ENCODE measurements at places on chromosomes 7 and 10. TPM values are rescaled to one million over a fixed set of nuclear protein-coding genes. Genes with fewer than 3 reads are reported as not detected.

- H3K36me3 ChIP-seq = no peaks in the 10 kb centered on the region
- no peaks in the 10 kb centered on the region for H3K27me3 ChIP-seq
- H3K4me1 ChIP-seq = no peaks in the 10 kb centered on the region
- no peak overlapping the region for H3K27ac ChIP-seq
Observed at GRCh38 chr7:91824201-91824600, 56.3 kb downstream of the MTERF1 start.

DNA sequence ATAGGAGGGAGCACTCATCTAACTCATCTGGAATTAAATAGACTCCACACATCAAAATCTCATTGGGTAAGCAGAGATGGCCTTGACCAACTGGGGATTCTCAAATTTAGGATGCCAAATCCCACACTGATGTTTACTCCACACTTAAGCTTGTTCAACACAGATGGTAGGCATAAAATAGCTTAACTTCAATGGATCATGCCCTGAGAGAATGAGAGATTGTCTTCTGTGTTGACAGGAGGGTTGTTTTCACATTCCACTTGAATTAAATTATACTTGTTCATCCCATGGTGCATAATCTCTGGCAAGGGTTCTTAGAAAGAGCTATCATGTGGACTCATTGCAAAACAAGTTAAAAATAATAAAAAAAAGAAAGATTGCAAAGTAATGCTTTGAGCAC, 391.4 kb downstream of the PLXDC2 start:
- no peaks in the 10 kb centered on the region for H3K27me3 ChIP-seq
- H3K4me3 ChIP-seq = no peak overlapping the region
- H3K4me1 ChIP-seq = no peaks in the 10 kb centered on the region
- H3K36me3 ChIP-seq = peaks cover 14% of the 10 kb centered on the region

- H3K36me3 ChIP-seq = no peaks in the 10 kb centered on the region
- H3K27me3 ChIP-seq = no peaks in the 10 kb centered on the region
- no peaks in the 10 kb centered on the region for H3K4me1 ChIP-seq
- DNase-seq = no peak
Observed at GRCh38 chr10:114346176-114347031, 57.9 kb downstream of the AFAP1L2 start.

- no peaks in the 10 kb centered on the region for H3K4me1 ChIP-seq
- no peak overlapping the region for H3K4me3 ChIP-seq
- no peak for DNase-seq
- no peaks in the 10 kb centered on the region for H3K27me3 ChIP-seq
Observed at GRCh38 chr7:24786941-24787340, 29.7 kb upstream of the GSDME start.

GRCh38 chr10:14405076-14406065, 74.6 kb upstream of the FRMD4A start:
- H3K36me3 ChIP-seq = no peaks in the 10 kb centered on the region
- H3K27ac ChIP-seq = no peak overlapping the region
- no peak for DNase-seq
- no peaks in the 10 kb centered on the region for H3K4me1 ChIP-seq
- no peak overlapping the region for H3K4me3 ChIP-seq

GRCh38 chr7:117645481-117646165, 165.8 kb downstream of the CFTR start:
- no peaks in the 10 kb centered on the region for H3K36me3 ChIP-seq
- H3K4me3 ChIP-seq = no peak overlapping the region
- no peak overlapping the region for H3K27ac ChIP-seq
- H3K27me3 ChIP-seq = no peaks in the 10 kb centered on the region

DNA sequence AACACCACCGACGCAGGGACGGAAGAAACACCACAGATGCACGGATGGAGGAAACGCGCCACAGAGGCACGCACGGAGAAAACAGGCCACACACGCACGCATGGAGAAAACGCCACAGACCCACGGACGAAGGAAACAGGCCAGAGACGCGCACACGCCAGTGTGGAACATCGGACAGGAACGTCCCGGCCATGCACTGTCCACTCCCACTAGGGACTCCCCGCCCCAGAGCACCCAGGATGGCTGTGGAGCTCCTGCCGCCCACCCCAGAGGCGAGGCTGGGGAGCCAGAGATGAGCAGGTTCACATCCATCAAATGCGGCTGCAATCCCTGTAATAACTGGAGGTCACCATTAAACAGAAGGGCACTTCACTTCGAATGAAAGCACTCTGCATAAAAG, 17.3 kb downstream of the DIP2C start:
- H3K27me3 ChIP-seq = no peaks in the 10 kb centered on the region
- DNase-seq = no peak
- H3K4me1 ChIP-seq = peaks cover 13% of the 10 kb centered on the region
- no peak overlapping the region for H3K4me3 ChIP-seq
- no peaks in the 10 kb centered on the region for H3K36me3 ChIP-seq
- no peak overlapping the region for H3K27ac ChIP-seq

- H3K36me3 ChIP-seq = no peaks in the 10 kb centered on the region
- no peak overlapping the region for H3K27ac ChIP-seq
- no peak overlapping the region for H3K4me3 ChIP-seq
- peaks cover 7% of the 10 kb centered on the region for H3K4me1 ChIP-seq
- H3K27me3 ChIP-seq = no peaks in the 10 kb centered on the region
Observed at GRCh38 chr7:1175967-1176851, 16.2 kb upstream of the ZFAND2A start.

GRCh38 chr7:150828384-150828783, 23.9 kb upstream of the AOC1 start:
- no peak overlapping the region for H3K4me3 ChIP-seq
- DNase-seq = no peak
- H3K27me3 ChIP-seq = no peaks in the 10 kb centered on the region
- peaks cover 16% of the 10 kb centered on the region for H3K4me1 ChIP-seq
- no peaks in the 10 kb centered on the region for H3K36me3 ChIP-seq

DNA sequence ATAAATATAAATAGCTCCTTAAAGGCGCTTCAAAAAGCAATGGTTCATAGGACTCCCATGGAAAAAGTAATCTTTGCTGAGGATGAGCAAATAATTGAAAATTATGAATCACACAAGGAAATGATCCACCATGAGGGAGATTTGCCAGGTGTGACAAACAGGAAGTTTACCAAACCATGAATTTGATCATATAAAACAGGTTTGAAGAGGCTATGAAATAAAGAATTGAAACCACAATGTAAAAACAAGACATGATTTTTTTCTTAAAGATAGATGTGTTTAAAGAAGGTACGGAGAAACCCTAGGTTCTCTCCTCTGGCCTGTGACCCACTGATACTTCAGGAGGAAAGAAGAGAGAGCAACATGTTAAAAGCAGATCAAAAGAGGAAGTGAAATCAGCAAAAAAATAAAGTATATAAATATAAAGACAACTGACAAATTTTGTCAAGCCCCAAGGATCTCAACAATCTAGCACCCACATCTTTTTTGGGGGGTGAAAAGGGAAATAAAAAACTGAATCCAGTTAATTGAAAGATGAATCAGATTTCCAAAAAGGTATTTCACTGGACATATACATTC, 111.3 kb upstream of the ASAH2 start:
- DNase-seq = no peak
- H3K36me3 ChIP-seq = no peaks in the 10 kb centered on the region
- H3K27ac ChIP-seq = no peak overlapping the region
- H3K27me3 ChIP-seq = no peaks in the 10 kb centered on the region

- no peak for DNase-seq
- no peaks in the 10 kb centered on the region for H3K36me3 ChIP-seq
- no peak overlapping the region for H3K4me3 ChIP-seq
- H3K27ac ChIP-seq = no peak overlapping the region
- H3K4me1 ChIP-seq = no peaks in the 10 kb centered on the region
Observed at GRCh38 chr7:31071645-31072029, 19.5 kb downstream of the ADCYAP1R1 start.

- no peak overlapping the region for H3K27ac ChIP-seq
- H3K4me1 ChIP-seq = no peaks in the 10 kb centered on the region
- DNase-seq = no peak
- peaks cover 4% of the 10 kb centered on the region for H3K27me3 ChIP-seq
- no peaks in the 10 kb centered on the region for H3K36me3 ChIP-seq
Observed at GRCh38 chr10:120588311-120588710, 131.3 kb downstream of the PLPP4 start.

DNA sequence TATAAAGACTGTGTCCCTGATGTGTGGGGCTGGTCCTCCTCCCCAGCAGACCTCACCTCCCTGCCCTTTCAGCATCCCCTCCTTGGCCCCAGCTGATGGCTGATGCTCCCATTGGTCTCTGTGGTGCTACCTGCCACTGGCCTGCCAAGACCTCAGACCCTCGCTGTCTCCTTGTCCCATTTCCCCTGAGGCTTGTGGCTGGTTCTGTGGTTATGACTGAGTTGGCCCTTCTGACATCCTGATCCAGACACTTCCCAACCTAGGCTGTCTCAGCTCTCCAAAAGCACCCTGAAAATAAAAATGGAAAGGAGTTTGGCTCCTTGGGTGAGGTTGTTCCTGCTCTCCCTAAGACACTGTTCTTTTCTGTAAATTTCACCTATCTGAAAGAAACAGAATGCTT, 214.2 kb downstream of the RPS24 start:
- no peak overlapping the region for H3K27ac ChIP-seq
- DNase-seq = no peak

DNA sequence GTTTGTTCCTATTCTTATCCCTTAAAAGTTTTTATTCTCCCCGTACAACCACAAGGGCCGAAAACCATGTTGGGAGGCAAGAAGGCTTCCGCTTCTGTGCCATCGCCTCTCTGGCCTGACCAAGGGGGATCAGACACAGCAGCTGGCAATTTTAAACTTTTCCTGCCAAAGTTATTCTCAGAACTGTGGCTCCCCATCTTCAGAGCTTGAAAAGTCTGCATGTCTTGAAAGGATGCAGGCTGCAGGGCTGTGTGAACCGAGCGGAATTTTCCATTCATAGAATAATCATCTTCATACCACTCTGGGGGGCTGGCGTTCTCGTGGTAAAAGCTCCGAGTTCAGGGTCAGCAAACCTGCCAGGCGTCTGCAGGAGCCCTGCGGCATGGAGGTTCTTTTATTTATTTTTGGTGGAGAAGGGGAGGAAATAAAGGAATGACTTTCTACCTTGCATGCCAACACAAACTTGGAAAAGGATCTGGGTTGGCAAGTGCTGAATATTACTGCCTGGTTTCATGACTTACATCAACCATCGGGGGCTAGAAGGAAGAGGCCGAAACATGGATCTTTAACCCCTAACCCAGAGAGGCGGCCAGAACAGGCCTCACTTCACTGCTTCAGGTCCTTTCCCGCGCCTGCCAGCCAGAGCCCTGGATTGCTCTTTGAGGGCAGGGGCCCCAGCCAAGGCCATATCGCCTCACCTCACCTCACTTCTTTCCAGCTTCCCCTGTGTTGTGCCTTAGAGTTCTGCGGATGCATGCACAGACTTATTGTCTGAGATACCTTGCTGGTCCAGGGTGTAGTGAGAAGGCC, 3.0 kb upstream of the NANOS1 start:
- no peaks in the 10 kb centered on the region for H3K36me3 ChIP-seq
- no peak overlapping the region for H3K4me3 ChIP-seq
- H3K27me3 ChIP-seq = no peaks in the 10 kb centered on the region
- H3K27ac ChIP-seq = peak overlapping the region; percentile 88
- DNase-seq = no peak

DNA sequence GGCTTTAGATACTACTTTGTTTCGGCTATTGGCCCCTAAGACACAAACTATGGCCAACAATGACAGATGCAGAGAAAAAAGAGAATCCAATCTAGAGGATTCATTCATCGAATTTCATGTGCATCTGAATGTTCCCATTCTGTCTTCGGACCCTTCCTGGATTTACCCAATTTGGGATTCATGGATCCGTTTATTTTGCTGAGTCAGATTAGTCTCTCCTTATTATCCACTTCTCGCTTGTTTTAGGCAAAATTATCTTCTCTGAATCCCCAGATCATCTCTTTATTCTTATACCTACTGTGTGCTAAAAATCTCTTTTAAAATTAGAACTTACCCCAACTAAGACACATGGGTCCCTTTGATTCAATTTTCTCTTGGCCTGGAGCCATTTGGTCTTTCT, 6.5 kb downstream of the TRPV6 start:
- no peak for DNase-seq
- H3K27ac ChIP-seq = no peak overlapping the region
- no peaks in the 10 kb centered on the region for H3K36me3 ChIP-seq
- peaks cover 44% of the 10 kb centered on the region for H3K27me3 ChIP-seq
- no peak overlapping the region for H3K4me3 ChIP-seq

DNA sequence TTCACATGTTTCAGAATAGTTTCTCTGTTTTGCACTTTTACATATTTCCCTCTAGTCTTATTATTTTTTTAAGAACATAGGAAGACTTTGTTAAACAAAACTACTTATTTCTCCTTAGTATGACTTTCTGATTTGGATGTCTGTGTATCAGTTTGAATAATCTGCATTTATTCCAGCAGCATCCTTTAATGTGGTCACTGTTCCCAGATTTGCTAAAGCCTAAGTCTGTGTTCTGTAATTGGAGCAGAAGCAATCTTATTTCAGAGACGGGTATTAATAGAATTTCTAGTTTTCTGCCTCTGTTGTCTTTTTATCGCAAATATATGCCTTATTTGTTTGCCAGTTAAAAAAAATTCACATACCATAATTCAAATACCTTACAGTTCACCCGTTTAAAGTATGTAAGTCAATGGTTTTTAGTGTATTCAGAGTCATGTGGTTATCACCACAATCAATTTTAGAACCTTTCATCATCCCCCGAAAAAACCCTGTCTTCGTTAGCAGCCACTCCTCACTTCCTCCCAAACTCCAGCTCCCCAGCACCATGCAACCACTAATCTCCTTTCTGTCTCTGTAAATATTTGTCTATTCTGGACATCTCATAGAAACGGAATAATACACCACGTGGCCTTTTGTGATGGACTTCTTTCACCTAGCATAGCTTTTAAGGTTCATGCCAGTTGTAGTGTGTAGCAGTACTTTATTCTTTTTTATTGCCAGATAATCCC, 58.7 kb downstream of the INPP5F start:
- peaks cover 3% of the 10 kb centered on the region for H3K36me3 ChIP-seq
- peaks cover 20% of the 10 kb centered on the region for H3K4me1 ChIP-seq
- DNase-seq = no peak
- H3K4me3 ChIP-seq = no peak overlapping the region
- H3K27ac ChIP-seq = no peak overlapping the region

GRCh38 chr7:46100521-46100920, 179.4 kb upstream of the IGFBP3 start:
- H3K27me3 ChIP-seq = no peaks in the 10 kb centered on the region
- H3K27ac ChIP-seq = no peak overlapping the region
- H3K36me3 ChIP-seq = no peaks in the 10 kb centered on the region
- DNase-seq = no peak
- no peaks in the 10 kb centered on the region for H3K4me1 ChIP-seq

- peaks cover 23% of the 10 kb centered on the region for H3K27me3 ChIP-seq
- no peak for DNase-seq
- no peak within 1 kb of the TSS for H3K4me3 ChIP-seq
- no peaks in the 10 kb centered on the region for H3K4me1 ChIP-seq
- H3K36me3 ChIP-seq = no peaks in the 10 kb centered on the region
- no peak within 1 kb of the TSS for H3K27ac ChIP-seq
Observed at GRCh38 chr7:3043544-3044371, at the start of gene CARD11. TSS of gene CARD11 (minus strand) at chr7:3043867. CDS start at chr7:2958506, 85,361 bp downstream.

Gene SPACDR
- 0.28 TPM for total RNA-seq

Gene VIPR2
- 16.7 TPM for total RNA-seq

Gene TWIST1
- total RNA-seq = 0.51 TPM

Gene BTBD16
- not detected for total RNA-seq
